Stimulated activated CD4-positive, alpha-beta T cell treated with anti-CD3 and anti-CD28 coated beads, Interleukin-1b, Interleukin-23, amount 100 ng/mL, for 48 hours (primary cell): ENCODE measurements at places on chromosomes 5 and 9.

- DNase-seq: no peak
Measured at GRCh38 chr5:179258001-179258921, 87.0 kb downstream of the ADAMTS2 start.

GRCh38 chr5:59169081-59169767 is 586.3 kb downstream of the RAB3C start:
- no peak for DNase-seq

- DNase-seq: no peak
Measured at GRCh38 chr5:64587370-64587769, 81.6 kb downstream of the RGS7BP start.

DNA sequence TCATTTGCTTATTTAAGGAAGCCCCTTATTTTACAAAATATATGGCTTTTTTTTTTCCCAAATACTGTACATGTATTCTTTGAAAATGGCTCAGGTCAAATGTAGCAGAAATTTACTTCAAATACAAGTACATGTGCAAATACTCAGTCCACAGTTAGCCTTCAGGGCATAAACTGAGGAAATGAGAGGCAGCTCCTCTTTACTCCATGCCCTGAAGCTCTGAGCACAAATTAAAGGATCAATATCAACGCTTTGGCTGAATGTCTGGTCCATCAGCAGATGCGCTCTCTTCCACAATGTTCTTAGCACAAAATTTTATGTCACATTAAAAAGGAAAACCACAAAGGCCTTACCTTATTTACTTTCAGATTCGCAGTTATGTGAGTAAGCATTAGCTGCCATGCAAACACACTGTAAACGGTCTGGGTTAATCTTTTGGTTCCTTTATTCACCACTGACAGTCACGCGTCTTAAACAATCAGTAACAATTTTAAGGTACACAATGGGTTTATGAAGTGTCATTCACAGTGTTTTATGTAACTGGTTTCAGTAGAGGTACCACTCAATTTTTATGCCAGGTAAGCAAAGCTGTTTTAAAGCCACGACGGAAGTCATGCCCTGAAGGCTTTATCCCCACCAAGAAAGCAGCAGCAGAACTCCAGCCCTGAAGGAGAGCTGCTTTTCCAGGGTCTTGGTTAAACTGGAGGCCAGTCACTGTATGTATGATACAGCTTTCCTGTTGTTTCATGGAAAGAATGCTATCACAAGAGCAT is 103.4 kb downstream of the OTULIN start:
- DNase-seq: no peak

- peak; percentile 51 for DNase-seq
Measured at GRCh38 chr9:99822109-99822805, 572 bp downstream of the NR4A3 start.
